A172 (cell line): ENCODE measurements at places on chromosomes 7 and 10.

DNA sequence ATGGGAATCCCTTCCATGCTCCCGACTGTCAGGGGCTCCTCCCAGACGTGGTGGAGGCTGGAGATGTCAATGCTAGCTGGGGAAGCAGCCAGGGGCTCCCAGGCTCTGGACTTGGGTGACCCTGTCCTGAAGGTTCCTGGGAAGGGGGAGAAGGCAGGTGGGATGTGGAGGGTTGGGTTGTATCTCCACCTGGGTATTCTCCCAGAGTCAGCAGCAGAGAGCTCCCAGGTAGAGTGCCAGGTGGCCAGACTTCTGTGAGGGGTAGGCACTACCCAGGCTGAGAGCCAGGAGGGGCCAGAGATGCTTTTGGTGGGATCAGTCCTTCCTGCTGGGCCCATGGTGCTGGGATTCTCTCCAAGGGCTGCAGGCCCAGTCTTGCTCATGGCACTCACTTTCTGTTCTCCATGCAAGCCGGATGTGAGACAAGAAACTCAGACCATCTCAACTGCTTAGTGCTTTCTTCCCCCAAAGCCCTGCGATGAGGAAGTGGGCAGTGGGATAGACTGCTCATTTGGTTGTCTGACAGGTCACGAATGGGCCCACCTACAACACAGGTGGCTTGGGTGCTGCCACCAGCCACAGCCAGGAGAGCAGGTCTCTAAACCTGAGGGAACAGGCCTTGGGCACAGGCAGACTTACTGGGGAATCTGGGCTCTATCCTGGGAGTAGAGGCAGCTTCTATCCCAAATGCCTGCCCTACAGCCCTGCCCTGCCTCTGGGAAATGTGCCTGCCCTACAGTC lies 52.5 kb upstream of the CAMK2B start:
- DNase-seq: no peak

DNA sequence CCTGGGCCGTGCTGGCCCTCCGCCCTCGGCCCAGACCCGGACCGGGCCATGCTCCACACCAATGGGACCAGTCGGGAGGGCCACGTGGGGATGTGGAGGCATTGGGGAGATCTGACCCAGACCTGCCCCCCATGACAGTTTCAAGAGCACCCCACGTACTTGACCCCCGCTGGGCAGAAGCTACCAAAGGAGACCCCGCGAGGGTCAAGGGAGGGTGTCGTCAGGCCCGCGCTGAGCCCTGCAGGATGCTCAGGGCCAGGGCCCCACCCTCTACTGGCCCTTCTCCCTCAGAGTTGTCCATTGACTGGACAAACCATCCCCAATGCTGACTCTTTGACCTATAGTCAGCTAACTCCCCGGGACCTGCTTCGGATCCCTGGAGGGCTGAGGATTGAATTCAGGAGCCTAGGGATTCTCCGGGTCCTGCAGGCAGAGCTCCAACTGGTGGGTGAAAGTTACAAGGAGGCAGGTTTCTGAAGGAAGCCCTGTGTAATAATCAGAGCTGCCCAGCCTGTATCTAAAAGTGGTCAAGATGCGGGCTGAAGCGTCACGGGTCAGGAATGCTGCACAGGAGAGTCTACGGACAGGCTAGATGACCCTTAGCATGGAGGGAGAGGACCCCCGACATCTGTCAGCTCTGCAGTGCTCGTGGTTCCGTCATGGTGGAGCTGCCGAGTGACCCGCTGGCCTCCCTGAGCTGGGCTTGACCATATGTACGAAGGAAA lies 498 bp upstream of the CALHM2 start:
- DNase-seq: no peak

- DNase-seq: no peak
Observed at GRCh38 chr10:76318211-76318610, 886.8 kb downstream of the LRMDA start.

DNA sequence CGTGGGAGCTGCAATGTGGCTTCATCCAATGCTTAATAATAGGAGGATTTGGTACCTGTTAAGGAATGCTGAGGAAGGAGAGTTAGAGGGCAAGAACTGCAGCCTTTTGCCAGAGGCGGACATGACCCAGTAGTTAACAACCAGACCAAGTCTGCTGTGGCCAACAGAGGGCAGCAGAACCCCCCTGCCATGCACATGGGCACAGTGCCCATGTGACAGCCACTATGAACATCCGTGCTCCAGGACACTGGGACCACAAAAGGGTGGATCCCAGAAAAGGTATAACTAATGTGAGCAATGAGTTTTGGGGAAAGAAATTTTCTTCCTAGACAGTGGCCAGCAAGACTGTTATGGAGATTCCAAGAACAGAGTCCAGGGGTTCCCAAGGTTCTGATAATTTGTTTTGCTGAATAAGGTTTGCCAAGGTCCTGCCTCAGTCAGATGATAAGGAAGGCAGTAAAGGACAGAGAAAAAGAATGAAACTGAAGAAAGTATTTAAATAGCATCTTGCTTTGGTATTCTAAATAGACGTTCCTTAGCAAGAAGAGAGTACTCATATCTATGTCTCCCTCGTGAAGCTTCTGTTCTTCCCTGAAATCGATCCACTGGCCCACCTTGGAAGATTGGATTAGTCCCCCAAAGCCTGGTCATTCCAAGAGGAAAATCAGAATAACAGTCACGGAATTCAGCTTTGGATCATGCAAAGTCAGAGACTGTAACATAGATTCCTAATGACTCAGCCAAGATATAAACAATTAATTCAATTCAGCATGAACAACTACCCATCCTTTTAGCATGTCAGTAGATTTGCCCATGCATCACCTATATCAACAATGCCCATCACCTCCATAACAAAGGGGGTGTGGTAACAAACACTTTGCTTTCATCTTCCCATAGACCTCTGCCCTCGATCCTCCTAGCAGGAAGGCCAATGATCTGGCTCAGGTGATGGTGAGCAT lies 56.0 kb downstream of the LGI1 start:
- DNase-seq: peak; percentile 73

DNA sequence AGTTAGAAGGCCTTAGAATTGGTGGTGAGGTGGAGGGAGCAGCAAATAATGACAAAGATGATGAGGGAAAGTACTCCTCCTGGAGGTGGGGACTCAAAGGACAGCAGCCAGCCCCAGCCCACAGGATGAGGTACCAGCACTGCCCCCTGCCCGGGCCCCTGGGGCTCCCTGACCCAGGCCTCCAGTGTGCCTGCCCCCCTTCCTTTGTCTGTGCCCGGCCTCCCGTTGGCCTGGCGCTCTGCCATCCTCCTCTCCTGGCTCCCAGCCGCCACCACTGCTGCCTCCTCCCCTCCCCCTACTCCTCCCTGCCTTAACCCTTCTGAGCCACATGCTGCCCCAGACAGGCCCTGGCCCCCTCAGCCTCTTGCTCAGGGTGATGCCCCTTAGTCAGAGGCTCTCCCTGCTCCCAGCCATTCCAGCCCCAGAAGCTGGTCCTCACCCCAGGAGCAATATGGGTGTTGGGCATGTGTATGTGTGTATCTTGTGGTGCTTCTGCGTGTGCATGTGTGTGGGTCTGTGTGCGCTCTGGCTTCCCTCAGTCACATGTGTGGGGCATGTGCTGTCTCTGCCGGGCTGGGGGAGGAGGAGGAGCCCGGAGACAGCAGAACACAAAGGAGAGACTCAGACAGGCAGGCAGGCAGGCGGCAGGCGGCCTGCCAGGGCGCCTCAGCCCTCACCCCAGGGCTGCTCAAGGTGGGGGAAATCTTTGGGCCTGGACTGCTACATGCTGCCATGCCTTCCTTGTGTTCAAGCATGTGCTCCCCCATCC lies 2.6 kb downstream of the LDB1 start:
- DNase-seq: peak; percentile 47

DNA sequence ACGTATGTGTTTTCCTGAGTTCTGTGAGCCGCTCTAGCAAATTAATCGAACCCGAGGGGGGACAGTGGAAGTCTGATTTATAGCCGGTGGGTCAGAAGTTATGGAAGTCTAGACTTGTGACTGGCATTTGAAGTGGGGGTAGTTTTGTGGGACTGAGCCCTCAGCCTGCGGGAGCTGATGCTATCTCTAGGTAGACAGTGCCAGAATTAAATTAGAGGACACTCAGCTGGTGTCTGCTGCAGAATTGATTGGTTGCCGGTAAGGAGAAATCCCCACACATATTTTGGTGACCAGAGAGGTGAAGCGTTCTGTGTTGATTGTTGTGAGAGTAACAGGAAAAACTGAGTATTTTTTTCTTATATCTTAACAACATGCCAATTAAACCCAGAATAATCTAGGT lies 143.8 kb upstream of the ADCY1 start:
- DNase-seq: no peak

DNA sequence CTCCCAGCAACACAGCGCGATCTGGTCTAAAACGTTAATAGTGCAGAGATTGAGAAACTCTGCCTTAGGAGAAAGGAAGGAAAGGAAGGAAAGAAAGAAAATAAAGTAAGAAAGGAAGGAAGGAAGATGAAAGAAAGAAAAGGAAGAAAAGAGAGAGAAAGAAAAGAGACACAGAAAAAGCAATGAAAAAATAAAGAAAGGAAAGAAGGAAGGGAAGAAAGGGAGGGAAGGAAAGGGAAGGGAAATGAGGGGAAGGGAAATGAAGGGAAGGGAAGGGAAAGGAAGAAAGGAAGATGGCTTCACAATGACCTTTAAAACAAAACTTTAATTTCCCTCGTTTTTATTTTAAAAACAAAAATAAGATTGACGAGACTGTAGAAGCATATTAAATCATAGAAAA lies 173.1 kb downstream of the ITGA8 start:
- no peak for DNase-seq

DNA sequence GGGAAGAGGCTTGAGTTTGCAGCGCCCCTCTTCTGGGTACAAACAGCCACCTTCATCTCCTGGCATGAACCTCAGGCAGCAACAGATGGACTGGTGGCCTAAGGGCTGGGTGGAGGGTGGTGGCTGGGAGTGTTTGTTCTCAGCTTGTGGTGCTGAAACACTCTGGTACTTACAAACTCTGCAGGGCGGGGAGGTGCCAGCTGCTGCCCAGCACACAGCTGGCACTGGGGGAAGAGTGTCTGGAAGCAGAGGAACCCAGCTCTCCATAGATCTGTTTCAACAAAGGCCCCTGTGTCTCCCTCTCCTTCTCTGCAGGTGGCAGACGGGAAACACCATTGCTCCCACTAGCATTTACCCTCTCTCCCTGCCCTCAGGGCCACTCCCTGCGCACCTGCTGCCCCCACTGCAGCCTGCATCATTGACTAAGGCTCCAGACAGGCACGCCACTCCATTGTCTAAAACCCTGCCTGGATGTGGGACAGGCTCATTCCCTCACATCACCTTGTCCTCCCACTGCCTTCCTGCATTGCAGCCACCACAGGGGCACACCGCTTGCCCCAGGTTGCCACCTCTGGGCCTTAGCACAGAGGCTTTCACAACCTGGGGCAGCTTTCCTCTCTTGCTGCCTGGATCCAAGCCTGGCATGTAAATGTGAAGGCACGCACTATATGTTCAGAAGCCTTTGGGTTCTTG lies 6.5 kb downstream of the ARHGAP22 start:
- DNase-seq: peak; percentile 27

- peak; percentile 25 for DNase-seq
Observed at GRCh38 chr7:113764401-113765035, 154.3 kb downstream of the PPP1R3A start.

DNA sequence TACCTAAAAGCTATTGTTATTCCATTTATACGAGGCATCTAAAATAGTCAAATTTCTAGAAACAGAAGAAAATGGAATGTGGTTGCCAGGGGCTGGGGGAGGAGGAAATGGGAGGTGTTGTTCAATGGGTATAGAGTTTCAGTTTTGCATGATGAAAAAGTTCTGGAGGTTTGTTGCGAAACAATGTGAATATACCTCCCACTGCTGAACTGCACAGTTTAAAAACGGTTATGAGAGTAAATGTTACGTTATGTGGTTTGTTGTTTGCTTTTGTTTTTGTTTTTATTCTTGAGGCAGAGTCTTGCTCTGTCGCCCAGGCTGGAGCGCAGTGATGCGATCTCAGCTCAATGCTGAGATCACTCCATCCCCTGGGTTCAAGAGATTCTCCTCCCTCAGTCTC lies 64.9 kb upstream of the NRBF2 start:
- no peak for DNase-seq

DNA sequence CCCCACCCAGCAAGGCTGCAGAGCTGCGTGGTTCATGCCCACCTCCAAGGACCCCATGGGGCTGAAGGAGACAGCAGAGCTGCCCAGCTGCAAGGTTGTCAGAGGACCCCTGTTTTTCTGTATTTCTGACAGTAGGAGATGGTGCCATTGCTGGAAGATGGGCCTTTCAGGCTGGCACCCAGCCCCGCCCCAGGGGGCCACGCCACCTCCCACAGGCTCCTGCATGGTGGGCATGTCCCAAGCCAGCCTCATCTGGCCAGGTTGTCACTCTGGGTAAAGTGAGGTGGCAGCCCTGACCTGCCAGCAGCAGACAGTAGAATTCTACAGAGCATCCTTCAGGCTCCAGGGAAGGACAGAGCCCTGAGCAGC lies 75.5 kb upstream of the RET start:
- no peak for DNase-seq

GRCh38 chr7:10913457-10913856 lies 60.2 kb upstream of the PHF14 start:
- no peak for DNase-seq

GRCh38 chr10:84424731-84425167 lies 96.4 kb downstream of the CCSER2 start:
- DNase-seq: peak; percentile 93

DNA sequence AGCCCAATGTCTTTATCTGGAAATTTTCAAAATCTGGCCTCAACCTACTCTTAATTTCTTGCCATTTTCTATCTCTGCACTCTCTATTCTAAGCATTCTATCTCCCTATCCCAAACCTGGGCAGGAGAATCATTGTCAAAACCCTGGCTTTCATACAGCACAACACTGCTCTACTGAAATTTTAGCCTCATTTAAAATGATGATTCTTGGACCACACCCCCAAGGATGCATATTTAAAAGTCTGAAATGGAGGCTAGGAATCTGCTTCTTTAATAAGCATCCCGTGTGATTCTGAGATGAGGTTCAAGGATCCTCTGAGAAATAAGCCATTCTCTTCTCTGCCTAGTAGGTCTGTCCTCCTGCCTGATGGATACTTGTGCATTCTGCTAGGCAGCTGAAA lies 50.8 kb upstream of the EGR2 start:
- no peak for DNase-seq

DNA sequence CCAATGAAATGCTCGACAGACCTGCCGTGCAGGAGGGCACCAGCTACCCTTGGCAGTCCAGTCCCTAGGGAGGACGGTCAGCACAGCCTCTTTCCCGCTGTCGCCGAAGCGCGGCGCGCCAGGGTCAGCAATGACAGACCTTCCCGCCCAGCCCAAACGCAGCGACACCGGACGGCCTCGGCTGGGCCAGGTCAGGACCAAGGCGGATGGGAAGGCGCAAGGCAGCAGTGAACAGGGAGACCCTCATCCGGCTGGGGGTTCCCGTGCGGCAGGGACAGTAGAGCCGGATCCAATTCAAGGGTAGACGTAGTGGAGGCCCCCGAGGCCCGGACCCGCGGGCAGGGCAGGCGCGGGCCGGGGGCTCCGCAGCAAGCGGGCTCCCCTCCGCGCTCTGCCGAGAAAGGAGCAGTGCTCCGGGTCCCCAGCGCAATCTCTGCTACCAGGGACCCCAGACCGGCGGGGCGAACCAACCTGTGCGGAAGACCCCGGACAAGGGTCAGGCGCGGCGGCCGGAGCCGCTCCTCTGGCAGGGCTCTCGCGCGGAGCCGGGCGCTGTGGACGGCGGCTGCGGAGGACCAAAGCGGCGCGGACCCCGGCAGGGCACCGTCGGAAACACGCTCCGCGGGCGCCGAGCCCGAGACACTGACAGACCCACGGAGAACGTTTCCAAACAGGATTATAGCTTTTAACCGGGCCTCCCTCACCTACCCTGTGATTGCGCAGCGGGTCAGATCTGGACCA lies at the start of gene SEC31B:
Gene SEC31B, minus strand, starts transcription at position 551 of the 741 bp plus-strand sequence. CDS start 2,909 bp downstream, outside the sequence.
- DNase-seq: no peak
